ENCODE measurements at places on chromosomes 5 and 9.

DNA sequence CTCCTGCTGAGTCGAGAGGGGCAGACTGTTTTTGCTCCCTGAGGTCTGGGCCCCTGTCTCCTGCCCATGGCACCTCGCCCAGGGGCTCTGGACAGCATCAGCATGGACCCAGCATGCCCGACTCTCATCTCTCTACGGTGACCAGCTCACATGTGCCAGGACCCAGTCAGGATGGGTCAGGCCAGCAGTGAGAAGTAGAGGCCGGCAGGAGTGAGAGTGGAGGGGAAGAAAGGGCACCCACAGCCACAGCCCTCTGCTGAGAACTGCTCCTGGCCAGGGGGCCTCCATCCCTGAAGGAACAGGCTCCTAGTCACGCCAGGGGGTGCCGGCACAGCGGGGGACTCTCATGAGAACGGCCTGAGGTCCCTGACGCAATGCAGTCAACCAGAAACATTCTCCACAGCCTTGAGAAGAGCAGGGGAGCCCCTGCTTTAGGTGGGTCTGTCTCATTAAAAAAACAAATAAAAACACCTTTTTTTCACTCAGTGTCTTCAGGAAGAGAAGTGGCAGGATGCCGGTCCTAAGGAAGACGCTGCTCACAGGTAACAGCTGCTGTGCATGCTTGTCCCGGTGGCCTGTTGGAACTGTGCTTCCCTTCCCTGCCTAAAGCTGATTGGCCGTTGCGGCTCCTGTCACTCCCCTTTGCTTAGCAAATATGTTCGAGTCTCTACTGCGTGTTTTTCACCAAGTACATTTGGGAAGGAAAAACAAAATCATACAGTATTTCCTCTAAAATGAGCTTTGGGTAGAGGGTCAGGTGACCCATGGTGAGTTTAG is 85.7 kb upstream of the FBXW11 start:
- no peak for DNase-seq

- peak; percentile 32 for DNase-seq
These were observed 112.1 kb downstream of the BASP1 start for GRCh38 chr5:17329571-17329970.

DNA sequence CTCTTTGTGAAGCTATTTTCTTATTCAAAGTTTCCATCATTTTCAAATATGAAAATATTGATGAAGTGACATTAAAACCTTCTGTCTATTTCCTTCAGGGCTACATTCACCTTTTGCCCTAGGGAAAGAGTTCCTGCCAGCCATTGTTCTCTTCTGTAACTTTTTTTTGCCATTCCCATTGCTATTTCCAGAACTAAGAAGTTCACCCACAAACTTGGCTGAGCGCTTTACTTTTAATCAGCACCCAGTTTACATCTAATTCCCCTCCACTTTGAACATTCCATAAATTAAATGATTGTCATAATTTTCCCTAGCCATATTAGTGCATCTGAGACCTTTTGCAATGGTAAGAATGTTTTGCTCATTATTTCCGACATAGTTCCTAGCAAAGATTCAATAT is 4.4 kb downstream of the IL33 start:
- no peak for DNase-seq

DNA sequence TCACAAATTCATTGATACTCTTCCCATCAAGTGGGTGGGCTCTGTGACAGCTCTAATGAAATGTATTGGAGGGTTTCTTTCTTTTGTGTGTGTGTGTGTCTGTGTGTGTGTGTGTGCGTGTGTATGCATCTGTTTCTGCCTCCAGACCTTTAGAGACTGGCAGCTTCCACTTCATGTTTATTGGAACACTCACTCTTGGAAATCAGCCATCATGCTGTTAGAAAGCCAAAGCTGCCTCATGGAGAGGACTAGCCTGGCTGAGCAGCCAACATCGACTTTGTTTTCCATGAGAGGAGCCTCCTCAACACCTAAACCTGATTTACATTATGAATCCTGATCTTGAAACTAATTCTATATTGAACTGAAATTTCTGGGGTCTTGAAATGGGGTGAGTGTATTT is 128.5 kb upstream of the FAM174A start:
- DNase-seq, result no peak

DNA sequence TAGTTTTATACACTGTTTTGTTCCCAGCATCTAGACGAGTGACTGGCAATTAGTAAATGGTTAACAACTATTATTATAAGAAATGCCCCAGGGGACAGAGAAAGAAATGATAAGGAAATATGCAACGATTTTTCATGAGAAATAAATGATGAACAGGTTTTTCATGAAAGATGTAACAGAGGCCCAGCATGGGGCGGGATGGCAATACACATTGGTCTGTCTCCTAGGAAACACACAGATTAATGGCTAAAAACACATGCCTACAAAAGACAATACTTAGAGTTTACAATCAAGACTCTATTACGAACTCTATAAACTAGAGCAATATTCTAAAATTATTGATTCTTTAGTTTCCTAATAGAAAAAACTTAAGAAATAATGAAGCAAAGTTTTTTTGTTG is 441.5 kb upstream of the CDH9 start:
- DNase-seq, result no peak

DNA sequence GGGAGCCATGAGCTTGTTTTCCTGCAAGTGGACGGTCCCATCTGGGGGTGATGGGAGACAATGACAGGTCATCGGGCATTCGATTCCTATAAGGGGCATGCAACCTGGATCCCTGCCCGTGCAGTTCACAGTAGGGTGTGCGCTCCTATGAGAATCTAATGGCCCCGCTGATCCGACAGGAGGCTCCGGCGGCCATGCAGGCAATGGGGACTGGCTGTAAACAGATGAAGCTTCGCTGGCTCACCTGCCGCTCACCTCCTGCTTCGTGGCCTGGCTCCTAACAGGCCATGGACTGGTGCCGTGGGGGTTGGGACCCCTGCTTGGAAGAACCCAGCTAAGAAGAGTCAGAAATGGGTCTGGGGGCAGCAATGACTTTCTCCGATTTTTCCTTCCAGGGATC is 21.0 kb downstream of the PAEP start:
- no peak for DNase-seq

DNA sequence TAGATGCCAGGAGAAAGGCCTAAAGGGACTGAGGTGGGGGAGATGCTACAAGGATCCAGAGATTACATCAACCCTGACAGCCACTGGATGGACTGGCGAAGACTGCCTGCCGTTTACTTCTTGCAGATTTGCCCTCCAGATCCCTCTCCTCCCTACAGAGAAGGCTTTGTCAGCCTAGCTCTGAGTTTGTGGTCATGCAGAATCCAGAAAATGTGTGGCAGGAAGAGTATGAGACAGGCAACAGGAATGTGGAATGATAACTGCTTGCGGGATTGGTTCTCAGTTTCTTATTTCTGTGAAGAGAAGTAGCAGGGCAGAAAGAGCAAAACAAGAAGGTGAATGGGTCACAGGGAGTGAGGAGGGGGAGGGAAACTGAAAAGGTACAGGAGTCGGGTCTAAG is 129.6 kb downstream of the TLE1 start:
- peak; percentile 88 for DNase-seq

DNA sequence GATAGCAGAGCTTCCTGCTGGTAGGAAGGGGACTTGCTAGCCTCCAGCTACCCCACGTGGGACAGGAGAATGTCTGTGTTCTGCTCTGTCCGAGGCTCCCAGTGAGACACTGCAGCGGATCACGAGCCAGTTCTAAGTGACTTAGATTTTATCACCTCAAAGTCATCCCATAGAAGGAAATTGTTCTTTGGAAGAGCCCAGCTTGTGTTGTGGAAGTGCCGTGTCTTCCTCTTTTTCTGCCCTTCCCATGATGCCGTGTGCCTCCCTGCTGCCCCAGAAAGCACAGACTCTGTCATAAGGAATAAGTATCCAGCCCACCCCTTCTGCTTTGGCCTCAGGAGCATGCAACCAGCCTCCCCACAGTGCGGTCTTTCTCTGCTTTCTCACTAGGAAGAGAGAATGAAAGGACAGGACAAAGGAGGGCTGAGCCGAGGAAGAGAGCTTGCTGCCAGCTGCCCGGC is 35.6 kb downstream of the RUFY1 start:
- no peak for DNase-seq

DNA sequence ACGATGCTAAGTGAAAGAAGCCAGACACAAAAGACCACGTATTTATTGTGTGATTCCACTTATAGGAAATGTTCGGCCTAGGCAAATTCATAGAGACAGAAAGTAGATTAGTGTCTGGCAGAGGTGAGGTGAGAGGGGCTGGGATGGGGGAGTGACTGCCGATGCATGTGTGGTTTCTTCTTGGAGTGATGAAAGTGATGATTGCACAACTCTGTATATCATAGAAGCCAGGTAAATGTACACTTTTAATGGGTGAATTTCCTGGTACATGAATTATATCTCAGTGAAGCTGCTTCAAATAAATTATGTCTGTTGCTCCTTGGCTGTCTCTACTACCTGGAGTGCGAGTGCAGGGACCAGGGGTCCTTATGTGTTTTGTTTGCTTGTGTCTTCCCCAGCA is 76.2 kb upstream of the PTCH1 start:
- no peak for DNase-seq

DNA sequence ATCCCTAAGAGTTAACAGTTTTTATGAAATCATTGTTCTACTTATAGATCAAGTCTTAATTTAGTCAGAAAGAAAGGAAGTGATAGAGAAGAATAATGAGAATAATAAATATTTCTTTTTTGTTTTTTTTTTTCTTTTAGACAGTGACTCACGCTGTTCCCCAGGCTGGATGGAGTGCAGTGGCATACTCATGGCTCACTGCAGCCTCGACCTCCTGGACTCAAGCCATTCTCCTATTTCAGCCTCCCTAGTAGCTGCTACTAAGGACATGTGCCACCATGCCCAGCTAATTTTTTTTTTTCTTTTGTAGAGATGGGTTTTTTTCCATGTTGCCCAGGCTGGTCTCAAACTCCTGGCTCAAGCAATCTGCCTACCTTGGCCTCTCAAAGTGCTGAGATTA is 11.0 kb downstream of the IFNA21 start:
- DNase-seq, result no peak

DNA sequence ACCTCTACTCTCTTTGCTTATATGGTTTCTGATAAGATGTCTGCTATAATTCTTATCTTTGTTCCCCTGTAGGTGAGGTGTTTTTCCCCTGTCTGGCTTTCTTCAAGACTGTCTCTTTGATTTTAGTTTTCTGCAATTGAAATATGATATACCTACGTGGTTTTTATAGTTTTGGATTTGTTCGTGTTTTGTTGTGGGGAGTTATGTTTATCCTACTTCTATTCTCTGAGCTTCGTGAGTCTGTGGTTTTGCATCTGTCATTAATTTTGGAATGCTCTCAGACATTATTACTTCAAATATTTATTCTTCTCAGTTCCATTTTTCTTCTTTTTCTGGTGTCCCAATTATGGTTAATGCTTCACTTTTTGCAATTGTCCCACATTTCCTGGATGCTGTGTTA is 521.3 kb downstream of the KCTD16 start:
- no peak for DNase-seq

DNA sequence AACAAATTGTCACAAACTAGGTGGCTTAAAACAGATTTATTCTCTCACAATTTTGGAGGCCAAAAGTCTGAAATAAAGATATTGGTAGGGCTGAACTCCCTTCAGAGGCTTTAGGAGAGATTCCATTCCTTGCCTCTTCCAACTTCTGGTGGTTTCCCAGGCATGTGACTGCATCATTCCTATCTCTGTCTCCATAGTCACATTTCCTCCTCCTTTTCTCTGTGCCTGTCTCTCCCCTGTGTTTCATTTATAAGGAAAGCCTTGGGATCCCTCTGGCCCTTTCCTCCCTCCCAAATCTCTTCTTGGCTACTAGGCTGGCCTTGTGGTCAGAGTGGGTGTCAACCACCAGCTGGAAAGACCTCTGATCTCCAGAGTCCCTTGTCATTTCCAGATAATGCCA is 78.2 kb downstream of the SNX18 start:
- no peak for DNase-seq

DNA sequence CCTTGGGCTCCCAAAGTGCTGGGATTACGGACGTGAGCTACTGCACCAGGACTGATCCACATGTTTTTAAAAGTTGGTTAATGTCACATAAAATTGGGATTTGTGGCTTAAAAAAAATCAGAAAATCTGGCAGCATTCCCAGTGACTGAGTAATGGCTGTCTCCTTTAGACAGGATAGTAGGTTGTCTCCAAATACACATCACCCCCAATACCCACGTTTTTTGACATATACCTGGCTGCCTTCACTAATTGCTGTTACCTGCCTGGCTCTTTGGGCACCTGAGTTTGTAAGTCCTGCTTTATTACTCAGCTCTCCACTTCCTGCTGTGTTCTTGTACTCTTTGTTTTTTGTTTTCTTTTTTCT is 84.8 kb downstream of the KDM4C start:
- DNase-seq, result no peak

- DNase-seq, result peak; percentile 49
These were observed 49.9 kb upstream of the GARNL3 start for GRCh38 chr9:127214421-127215267.

- no peak for DNase-seq
These were observed 296.7 kb upstream of the PANK3 start for GRCh38 chr5:168875832-168876231.

DNA sequence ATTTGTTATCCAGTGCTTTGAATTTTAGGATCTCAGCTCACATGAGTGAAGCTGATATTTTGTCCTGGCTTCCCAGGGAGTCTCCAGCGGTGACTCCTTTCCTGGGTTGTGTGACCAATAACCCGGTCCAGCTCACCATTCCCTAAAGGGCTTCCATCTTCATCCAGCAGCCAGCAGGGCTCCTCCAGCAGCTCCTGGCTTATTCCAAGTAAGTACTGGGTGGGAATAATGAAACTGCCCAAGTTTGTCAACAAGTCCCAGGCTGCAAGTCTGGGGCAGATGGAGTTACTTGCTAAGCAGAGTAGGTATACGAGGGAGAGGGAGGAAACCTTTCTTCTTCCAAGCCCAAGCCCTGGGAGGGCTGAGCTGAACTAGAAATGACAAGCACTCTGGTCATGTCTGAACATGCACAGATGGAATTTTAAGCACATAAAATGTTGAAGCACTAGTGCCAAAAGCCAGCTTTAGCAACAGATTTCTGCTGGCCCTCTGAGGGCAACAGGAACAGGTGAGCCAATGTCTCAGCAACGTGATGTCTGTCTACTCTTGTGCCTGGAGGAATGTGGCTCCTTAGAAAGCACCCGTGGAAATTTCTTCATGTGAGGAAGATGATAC is 153.7 kb upstream of the DAPK1 start:
- DNase-seq, result no peak

DNA sequence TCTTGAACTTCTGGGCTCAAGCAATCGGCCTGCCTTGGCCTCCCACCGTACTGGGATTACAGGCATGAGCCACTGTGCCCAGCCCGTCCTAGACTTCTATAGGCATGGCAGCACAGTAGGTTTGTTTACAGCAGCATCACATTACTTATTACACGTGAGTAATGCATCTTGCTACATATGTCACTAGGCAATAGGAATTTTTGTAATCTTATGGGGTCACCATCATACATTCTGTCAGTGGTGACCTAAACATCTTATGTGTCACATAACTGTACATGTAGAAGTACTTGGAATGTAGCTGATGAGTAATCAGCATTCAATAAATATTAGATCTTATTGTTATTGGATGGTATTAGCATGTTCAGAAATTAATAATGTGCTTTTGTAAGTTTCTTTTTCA is 22.9 kb upstream of the ABCA1 start:
- no peak for DNase-seq
